Fibroblast of skin of right quadriceps (primary cell): ENCODE measurements at places on chromosomes 6 and 20.

GRCh38 chr6:142602972-142603371 lies 301.2 kb downstream of the ADGRG6 start:
- DNase-seq = no peak

GRCh38 chr6:52326540-52327364 lies 35.2 kb upstream of the PAQR8 start:
- no peak for DNase-seq

DNA sequence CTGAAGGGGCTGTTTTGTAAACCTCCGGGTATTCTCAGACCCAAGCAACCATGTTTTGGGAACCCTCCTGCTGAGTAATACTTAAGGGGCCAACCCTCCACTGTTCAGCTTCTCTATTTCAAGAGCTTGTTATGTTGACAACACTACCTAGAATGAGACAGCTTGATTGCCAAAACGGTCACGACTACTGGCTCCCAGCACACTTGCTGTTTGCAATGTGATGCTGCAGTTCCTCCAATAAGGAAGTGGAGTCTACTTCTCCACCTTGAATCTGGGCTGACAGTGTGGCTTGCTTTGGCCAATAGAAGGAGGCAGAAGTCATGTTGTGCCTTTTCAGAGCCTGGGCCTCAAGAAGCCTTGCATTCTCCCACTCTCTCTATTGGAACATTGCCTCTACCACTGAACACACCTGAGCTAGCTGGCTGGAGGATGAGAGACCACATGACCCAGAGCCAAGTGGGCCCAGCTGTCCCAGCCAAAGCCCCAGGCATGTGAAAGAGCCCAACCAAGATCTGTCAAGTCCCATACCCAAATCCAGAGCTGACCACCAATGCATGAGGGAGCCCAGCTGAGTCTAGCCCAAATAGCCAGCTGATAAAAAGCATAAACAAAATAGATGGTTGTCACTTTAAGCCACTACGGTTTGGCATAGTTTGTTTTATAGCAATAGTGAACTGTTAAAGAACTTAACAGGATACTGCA lies 108.0 kb downstream of the PRND start:
- no peak for DNase-seq

DNA sequence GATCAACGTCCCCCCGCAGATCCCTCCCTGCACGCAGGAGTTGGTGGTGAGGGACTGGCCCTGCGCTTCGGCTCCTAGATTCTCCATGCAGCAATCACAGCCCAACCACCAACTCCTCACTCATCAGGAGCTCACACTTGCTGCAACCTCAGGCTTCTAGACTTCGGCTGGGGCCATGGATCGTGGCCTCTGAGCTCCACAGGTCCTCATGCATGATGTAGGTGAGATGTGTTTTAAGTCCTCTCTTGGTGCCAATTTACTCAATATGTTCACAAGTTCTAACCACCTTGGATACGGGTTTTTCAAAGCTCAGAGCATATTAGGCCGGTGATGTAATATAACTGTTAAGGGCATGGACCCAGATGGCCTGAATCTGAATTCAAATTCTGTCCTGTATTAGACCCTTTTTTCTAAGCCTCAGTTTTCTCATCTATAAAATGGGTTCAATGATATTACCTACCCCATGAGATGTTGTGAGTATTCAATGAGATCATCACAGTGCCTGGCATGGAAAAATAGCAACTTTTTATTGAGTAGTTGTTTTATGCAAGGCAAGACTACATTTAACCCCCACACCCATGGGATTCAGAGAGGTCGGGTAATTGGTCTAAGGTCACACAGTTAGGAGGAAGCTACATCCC lies 31.0 kb downstream of the SUN5 start:
- no peak for DNase-seq

GRCh38 chr6:31300797-31301196 lies 28.9 kb upstream of the HLA-C start:
- DNase-seq = no peak

DNA sequence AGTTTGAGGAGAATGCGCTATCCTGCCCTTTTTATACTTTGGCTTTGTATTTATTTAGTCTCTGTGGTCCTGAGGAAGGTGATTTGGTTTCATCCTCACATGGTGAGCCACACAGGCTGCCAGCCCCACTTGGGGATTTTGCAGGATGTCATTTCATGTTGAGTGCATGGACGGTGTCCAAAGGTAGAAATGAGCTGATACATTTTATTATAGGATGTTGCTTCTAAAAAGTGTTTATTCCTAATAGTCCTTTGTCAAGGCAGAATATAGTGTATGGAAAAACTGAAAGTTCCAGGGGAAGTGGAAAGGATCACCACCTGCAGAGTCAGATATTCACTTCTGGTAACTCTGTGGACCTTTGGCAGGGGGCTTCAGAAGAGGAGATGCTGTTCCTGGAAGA lies 434.6 kb downstream of the CD109 start:
- no peak for DNase-seq

DNA sequence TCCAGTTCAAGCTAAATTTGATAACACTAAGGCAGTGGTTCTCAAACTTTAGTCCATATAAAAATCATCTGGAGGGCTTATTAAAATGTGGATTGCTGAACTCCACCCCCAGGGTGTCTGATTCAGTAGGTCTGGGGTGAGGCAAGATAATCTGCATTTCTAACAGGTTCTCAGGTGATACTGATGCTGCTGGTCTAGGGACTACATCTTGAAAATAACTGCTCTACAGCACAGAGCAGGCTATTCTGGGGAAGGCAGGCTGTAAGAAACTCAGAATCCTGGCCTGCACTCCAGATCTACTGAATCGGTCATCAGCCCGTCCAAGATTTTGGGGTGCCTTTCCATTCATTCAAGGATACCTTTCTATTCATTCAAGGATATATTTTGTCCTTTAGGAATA lies 11.5 kb downstream of the CALHM5 start:
- no peak for DNase-seq
